Heart right ventricle (tissue), 16 donors: ENCODE measurements at places on chromosomes 2 and 18.

DNA sequence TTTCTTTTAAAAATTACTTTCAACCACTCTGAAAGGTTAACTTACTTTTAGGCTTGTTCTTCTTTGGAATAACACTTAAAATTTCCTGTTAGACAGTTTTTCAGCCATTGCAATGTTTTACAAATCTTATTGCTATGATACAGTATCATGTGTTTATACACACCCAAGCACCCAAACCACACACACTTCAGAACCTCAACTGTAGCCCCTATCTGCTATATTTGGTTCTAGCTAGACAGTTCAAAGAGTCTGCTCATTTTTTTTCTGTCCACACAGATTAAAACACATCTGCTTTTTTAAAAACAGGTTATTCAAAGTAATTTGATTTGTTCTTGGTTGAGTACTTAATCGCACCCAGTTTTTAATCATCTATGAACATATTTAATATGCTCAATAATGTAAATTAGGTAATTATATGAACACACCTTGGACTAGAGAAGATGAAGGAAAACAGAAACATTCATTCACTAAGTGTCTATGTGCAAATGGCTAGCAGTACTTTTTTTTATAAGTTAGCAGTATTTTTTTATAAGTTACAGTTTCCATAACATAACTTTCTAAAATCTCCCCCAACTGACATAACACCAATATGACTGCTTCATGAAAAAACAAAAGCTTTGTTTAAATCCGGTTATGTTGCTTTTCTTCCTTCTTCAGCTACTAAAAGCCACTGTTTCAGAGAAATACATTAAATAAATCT is 17.6 kb downstream of the FBXO11 start:
- DNase-seq, result no peak

- DNase-seq, result no peak
Observed at GRCh38 chr2:213161759-213162515, 10.5 kb upstream of the IKZF2 start.

GRCh38 chr2:67388680-67389079 is 8.5 kb upstream of the ETAA1 start:
- no peak for DNase-seq

- DNase-seq, result no peak
Observed at GRCh38 chr2:86195808-86196387, 636 bp upstream of the IMMT start.

- no peak for DNase-seq
Observed at GRCh38 chr2:216769626-216770025, 74.3 kb upstream of the IGFBP5 start.

DNA sequence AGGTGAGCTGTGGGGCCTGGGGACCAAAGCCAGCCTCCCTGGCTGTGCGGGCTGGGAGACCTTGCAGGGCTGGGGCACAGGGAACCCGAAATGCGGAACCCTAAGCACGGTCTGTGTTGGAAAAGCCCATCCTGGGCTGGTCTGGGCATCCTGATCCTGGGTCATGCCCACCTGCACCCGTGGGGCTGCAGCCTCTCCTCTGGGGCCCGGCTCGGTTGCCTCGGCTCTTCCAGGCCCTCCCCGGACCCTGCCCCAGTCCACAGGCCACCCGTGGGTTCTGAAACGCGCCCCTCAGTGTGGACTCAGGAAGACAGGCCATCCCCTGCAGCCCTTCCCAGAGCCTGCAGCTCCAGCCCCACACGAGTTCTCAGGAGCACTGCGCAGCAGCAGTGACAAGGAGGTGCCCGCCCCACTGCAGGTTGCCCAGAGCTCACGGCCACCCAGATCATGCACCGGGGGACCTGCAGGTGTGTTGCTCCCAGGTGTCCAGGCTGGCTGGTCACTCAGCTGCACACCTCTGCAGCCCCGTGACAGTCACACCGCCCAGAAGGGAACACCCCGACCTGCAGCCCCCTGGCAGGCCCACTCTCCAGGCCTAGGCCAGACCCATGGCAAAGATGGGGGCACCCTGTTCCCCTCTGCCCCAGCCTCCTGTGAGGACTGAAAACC is 12.2 kb upstream of the NFATC1 start:
- DNase-seq, result no peak

DNA sequence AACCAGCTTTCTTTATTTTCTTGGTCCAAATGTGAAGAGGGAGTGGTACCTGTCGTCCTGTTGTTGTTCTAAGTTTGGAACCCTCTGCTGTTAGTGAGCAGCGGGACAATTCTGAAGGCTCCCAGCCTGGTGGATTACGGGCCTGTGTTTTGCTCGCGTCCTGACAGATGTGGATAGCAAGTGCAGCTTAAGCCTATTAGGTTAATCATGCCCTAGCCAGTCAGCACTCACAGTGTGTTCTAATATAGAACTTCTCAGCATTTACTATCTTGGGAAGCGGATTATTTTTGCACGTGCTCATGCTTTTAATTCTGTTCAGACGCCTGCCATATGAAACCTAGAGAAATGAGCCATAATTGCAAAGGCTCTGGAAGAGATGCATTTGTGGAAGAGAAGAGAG is at the start of gene PCARE:
Gene PCARE, minus strand, starts transcription at position 113 of the 400 bp plus-strand sequence. CDS start 262 bp downstream, outside the sequence.
- no peak for DNase-seq

- DNase-seq, result no peak
Observed at GRCh38 chr2:71339685-71340084, 8.1 kb downstream of the ZNF638 start.

GRCh38 chr2:224261326-224261725 is 140.6 kb downstream of the FAM124B start:
- no peak for DNase-seq

DNA sequence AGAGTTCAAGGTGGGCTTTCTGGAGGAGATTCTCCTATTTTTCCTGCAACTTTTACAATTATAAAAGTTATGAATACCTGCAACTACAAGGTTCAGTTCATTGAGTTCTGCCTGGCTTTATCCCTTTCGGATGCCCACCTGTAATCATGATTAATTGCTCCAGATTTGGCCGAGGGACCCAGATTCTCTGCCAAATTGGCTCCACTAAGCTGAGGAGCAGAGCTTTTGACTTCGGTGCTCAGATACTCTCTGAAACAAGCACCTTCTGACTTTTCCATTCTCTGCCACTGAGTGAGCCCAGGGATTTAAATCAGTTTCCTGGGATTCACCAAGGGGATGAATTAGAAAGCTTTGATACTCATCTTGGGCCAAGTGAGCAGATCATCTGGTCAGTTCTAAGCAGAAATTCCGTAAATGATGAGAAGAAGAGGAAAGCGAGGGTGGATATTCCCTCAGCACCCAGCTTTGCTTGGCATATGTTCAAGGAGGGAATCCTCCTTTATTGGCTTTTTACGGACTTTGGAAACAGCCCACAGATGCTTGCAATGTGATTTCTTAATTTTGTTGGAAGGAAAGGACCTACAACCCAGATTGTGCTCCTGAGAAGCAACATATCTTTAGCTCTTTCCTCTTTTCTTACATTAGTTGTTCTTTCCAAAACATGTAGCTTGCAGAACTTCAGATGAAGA is 179.2 kb downstream of the SETBP1 start:
- no peak for DNase-seq

DNA sequence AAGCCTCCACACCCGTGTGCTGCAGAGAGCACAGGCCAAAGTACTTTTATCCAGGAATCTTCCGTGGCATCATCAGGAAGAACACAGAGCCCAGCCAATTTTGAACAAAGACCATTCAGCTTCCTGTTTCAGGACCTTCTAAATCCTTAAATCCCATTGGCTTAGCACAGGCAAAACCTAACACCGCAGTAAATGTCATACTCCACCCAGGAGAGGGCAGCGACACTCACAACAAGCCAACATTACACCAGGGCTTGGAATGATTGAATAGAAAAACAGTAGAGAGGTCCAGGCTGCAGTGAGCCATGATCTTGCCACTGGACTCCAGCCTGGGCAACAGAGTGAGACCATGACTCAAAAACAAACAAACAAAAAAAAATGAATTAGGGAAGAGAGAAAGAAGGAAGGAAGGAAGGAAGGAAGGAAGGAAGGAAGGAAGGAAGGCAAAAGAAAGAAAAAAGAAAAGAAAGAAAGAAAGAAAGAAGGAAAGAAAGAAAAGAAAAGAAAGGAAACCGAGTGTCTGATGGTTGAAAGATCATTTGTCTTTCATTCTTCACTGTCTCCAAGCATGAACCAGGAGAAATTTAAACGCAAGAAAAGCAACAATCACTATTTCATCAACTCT is 144.6 kb upstream of the SATB2 start:
- no peak for DNase-seq

GRCh38 chr2:171244970-171245782 is 84.5 kb upstream of the TLK1 start:
- DNase-seq, result no peak

DNA sequence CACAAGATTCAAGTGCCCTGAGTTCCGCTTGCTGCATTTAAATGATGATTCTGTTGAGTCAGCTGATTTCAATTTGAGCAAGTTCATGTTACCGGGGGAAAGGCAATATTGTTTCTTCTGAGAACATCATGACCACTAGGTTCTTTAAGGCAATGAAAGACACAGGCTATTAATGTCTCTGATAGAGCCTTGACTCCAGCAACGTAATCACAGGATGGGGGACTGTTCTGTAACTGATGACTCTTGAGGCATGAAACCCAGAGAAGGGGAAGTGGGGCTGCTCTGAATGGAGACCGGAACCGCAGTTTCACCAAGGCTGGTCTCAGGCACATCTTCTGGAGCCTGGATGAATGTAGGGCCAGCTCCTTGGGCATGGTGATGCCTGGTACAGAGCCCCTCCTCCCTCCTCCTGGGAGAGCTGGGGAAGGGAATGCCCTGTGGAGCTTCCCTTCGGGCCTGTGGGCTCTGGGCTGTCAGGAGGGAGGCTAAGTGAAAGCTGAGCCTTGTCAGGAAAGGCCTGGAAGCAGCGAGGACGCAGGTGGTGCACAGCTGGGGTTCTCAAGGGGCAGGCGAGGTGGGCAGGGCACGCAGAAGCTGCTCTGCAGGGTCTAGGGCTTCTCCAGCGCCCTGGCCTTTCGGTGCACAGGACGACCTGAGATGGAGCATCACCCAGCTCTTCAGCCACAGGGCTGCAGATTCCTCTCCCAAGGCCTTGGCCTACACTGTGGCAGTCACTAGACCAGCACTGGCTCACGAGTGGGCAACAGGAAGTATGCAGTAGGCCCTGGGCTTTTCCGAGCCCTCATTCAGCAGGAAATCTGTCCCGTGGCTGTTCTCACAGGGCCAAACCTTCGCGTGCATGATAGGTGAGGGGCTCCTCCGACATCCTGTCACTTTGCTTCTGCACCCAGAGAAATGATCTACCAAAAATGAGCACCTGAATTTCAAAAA is 36.6 kb upstream of the PRLH start:
- DNase-seq, result no peak

DNA sequence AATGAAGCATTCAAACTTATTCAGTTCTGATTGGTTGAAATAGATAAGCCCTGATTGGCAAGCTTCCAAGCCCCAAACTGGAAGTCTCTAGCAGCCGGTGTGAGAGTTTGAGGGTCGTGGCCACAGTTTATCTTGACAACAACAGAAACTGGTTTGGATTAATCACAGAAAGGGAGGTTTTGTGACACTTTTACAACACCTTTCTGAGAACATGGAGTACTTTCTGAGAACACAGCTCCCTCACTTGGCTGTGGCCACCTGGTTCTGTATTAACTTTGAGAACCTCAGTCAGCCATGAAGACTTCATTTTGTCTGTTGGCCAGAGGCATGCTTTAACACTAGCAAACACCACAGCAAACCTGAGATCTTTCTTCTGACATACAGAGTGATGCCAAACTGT is 280.7 kb upstream of the VWC2L start:
- DNase-seq, result no peak

- no peak for DNase-seq
Observed at GRCh38 chr2:8819194-8819593, 18.2 kb downstream of the KIDINS220 start.

DNA sequence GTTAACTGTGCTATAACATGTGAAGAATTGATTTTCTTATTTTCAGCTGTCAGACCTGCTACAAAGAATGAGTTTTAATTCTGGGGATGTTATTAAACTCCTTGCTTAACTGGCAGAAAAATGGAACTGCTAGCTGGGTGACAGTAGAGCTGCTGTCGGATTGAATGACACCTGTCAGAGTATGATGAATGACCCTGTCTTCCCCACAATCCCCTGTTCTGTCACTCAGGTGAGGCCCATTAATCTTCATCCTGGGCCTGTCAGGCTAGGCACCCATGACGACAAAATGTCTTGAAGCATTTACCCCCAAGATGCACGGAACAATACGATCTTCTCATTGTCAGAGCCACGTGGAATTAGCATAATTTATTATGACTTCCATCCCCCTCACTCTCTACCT is 129.9 kb upstream of the ETAA1 start:
- DNase-seq, result no peak

- no peak for DNase-seq
Observed at GRCh38 chr2:233823731-233824121, 30.6 kb downstream of the HJURP start.

- DNase-seq, result no peak
Observed at GRCh38 chr2:138881126-138881525, 100.9 kb upstream of the NXPH2 start.

GRCh38 chr2:197164141-197164754 is 146.3 kb downstream of the ANKRD44 start:
- no peak for DNase-seq

- DNase-seq, result no peak
Observed at GRCh38 chr2:27489118-27489497, 435 bp downstream of the IFT172 start.

GRCh38 chr2:48258481-48259149 is 271.3 kb upstream of the STON1 start:
- no peak for DNase-seq

GRCh38 chr2:108594132-108594981 is 60.1 kb downstream of the LIMS1 start:
- DNase-seq, result no peak
